ENCODE measurements at places on chromosomes 13 and 19.
A peak's percentile ranks its signal among the peaks of the same experiment; 100 is the strongest.

DNA sequence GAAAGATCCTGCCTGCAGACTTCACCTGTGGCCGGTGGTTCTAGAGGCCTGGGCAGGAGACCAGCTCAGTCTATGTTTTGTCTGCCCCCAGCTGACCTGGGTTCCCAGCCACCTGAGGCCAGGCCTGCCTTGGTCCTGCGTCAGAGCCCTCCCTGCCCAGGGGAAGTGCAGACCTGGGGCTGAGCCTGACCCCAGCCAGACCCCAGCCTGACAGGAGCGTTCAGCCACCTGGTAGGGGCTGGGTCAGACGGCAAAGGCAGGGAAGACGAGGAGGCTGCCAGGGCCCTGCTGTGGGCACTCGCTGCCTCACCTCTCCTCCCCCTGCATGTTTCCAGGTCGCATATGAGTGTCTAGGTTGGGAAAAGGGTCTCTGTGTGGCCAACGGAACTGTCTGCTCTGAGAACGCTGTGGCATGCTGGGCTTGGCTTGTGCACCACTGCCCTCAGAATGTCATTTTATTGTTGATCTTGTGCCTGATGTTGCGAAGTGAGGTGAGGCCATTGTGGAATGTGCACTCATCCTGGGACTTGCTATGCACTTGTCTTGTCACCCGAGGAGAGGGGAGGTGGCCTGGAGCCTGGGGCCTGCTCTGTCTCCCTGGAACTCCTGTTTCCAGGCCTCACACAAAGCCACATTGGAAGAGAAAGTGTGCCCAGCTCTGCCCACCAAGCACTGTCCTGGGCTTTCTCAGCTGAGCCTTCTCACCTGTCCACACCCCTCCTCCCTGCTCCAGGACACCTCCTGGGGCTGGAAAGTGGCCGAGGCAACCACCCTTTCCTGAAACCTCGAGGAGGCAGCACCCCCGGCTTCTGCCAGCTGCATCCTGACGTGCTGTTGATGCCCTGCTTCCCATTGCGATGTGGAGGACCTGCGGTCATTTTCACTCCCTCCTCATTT lies 15.2 kb upstream of the MCF2L start:
- DNase-seq = no peak

GRCh38 chr13:79462895-79463294 lies 18.1 kb upstream of the NDFIP2 start:
- DNase-seq = no peak

DNA sequence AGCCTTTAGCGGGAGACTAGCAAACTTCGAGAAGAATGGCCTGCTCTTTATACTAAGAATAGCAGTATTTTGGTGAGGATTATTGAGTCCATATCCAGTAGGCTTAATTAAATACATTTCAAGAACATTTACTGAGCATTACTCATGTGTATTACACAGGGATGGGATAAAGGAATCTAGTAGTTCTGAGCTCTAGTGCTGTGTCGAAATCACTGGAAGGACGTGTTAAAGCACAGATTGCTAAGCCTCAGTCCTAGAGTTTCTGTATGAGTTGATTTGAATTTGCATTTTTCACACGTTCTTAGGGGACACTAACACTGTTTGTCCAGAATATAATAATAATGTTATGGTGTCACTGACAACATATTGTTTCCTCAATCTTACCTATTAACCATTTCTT lies 9.0 kb downstream of the ZNF302 start:
- DNase-seq = no peak

DNA sequence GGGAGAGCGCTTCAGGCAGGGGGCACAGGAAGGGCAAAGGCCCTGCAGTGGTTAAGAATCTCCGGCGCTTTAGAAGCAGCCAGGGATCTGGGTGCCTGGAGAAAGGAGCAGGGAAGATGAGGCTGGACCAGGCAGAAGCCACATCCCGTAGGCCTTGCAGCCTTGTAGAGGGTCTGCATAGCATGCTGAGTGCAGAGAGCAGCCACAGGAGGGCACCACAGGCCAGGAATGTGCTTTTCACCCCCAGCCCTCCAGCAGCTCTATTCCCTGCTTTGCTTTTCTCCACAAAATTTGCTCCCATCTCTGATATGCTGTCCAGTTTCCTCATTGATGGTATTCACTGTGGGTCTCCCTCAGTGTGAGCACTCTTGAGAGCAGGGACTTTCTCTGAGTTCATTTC lies 5.7 kb downstream of the WDR62 start:
- DNase-seq = peak; percentile 35

DNA sequence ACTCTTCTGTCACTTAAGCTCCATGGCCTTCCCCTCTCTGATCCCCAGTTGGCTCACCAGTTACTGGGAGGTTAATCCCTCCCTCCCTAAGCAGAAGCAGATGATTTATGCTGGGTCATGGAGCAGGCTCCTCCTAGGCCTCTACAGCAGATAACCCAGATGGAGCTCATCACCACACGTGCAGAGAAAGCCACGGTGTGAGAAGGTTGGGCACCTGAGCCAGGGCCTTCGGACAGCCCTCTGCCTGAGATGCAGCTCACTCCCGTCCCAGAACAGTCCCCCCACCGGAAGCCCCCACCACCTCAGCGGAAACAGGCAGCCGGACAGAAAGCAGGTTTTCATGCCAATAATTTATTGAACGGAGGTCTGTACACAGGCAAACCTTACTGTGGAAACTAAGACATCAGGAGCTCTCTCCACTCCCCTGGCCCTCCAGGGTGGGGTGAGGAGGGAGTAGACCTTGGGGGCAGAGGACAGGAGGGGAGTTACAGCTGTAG lies 9.8 kb downstream of the ZNF526 start:
- peak; percentile 60 for DNase-seq

Measured in small intestine (tissue), 16 donors.